ENCODE measurements at places on chromosomes 16 and 17.

DNA sequence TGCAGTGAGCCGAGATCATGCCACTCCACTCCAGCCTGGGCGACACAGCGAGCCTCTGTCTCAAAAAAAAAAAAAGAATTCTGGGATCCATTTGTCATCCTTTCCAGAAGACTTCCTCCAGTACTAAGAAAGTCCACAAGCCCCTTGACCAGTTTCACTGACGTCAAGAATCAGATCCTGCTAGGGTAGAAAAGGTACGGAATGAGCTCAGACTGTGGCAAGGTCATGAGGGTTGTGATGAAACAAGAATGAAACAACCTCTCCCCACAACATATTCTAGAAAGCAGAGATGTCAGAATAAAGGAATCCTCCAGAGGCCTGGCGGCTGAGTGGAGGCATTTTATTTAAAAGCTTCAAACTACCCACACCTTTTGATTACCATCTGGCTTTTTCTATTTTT, 29.9 kb downstream of the TRAF4 start:
- DNase-seq: no peak

GRCh38 chr17:48732688-48733629, 4.4 kb upstream of the HOXB13 start:
- DNase-seq: peak; percentile 52

- no peak for DNase-seq
Observed at GRCh38 chr16:89013111-89013510, 36.1 kb upstream of the CBFA2T3 start.

GRCh38 chr16:80938004-80938878, 68.4 kb downstream of the CMC2 start:
- peak; percentile 53 for DNase-seq

- DNase-seq: no peak
Observed at GRCh38 chr16:48555155-48555554, 54.8 kb downstream of the N4BP1 start.

DNA sequence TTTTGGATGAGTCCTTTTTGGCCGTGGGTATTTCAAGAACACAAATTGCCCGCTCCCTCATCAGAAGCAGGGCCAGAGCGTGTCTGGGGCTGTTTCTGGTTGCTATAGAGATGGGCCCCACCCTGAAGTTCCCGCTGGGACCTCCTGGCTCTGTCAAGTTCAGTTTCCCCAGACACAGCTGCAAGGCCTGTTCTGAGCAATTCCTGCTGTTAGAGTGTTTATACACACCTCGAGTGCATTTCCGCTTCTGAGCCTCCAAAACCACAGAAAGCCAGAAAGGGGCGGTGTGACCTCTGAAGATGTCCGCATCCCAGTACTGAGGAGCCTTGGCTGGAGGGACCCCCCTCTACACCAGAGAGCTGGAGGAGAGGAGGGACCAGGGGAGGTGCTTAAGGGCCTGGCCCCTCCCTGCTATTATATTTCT, 9.3 kb upstream of the WBP2 start:
- no peak for DNase-seq

GRCh38 chr16:63568164-63568563, 1531.9 kb upstream of the CDH8 start:
- DNase-seq: no peak

DNA sequence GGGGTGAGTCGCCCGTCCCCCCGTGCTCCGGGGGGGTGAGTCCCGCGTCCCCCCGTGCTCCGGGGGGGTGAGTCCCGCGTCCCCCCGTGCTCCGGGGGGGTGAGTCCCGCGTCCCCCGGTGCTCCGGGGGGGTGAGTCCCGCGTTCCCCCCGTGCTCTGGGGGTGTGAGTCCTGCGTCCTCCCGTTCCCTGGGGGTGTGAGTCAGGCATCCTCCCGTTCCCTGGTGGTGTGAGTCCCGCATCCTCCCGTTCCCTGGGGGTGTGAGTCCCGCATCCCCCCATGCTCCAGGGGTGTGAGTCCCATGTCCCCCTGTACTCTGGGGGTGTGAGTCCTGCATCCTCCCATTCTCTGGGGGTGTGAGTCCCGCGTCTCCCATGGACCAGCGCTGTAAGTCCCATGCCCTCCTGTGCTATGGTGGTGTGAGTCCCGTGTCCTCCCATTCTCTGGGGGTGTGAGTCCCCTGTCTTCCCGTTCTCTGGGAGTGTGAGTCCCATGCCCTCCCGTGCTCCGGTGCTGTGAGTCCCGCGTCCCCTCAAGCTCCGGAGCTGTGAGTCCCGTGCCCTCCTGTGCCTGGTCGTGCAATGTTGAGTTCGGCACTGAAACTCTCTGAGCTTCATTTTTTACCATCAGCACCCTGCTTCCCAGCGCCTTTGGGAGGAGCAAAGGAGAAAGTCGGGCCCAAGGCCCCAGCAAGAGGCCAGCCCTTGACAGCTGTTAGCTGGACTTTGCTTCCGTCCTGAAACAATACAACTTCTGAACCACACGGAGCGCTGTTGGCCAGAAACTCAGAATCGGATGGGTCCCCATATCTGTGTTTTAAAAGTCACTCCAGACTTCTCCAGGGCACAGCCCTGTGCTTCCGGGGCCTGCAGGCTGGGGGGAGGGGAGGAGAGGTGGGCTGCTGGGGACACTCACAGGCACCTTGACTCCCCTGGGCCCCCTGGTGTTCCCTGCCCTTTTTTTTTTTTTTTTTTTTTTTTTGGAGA, 11.5 kb upstream of the ZC3H18 start:
- DNase-seq: peak; percentile 57

- no peak for DNase-seq
Observed at GRCh38 chr17:67855504-67856324, 30.4 kb downstream of the BPTF start.

DNA sequence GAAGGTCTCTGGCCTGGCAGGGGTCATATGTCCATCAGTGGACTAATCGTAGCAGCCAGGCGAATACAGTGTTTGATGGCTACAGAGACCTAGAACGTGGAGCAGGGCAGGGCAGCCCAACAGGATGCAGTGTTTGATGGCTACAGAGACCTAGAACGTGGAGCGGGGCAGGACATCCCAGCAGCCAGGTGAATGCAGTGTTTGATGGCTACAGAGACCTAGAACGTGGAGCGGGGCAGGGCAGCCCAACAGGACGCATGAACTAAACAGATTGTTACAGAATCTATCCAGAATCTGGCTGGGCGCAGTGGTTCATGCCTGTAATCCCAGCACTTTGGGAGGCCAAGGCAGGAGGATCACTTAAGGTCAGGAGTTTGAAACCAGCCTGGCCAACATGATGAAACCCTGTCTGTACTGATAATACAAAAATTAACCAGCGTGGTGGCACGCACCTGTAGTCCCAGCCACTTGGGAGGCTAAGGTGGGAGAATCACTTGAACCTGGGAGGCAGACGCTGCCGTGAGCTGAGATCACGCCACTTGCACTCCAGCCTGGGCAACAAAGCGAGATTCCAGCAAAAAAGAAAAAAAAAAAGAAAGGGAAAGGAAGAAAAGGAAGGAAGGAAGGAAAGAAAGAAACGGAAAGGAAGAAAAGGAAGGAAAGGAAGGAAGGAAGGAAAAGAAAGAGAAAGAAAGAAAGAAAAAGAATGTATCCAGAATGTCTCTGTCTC, 65.2 kb upstream of the RPH3AL start:
- no peak for DNase-seq

DNA sequence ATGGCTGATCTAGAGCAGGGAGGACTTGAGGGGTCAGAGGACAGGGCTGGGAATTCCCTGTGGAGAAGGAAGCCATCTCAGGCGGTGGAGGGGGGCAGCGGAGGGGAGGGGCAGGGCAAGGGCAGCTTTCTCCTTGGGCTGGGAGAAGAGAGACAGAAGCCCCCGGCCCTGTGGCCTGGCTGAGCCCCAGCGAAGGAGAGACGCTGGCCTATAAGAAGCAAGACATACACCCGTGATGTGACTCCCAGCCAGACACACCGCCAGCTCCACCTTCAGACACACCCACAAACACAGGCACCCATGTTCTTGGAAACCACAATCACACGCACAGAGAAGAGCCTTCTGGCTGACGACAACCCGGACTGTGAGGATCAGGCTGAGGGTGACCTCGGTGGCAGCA, 10.0 kb downstream of the TRPV3 start:
- no peak for DNase-seq

DNA sequence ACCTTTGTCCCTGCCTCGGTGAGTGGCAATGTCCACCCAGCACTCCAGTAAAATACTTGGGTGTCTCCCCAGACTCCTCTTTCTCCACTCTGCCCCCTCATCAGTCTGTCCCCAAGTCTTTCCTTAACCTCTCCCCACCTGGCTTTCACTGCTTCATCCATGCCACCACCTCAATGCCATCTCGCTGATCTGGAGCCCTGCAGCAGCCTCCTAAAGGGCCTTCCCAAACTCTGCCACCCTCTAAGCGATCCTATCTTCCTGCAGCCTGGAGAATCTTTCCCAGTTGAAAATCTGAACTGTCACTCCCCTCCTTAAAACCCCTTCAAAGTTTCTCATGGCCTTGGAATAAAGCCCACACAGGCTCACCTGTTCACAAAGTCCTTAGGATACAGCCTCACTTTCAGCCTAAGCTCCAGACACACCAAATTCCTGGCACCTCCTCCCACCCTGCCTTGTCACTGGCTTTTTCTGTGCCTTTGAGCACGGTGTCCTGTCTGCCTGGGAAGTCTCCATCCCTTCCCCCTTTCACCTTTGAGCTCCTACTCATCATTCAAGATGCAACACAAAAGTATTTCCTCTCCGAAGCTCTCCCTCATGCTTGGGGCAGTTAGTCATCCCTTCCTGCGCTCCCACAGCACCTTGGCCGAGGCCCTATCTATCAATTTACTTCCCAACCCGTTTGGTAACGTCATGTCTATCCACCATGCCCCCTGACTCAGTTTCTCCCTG, 2.8 kb downstream of the WNK4 start:
- DNase-seq: peak; percentile 91

- DNase-seq: no peak
Observed at GRCh38 chr16:87780385-87780989, 14.7 kb upstream of the KLHDC4 start.

DNA sequence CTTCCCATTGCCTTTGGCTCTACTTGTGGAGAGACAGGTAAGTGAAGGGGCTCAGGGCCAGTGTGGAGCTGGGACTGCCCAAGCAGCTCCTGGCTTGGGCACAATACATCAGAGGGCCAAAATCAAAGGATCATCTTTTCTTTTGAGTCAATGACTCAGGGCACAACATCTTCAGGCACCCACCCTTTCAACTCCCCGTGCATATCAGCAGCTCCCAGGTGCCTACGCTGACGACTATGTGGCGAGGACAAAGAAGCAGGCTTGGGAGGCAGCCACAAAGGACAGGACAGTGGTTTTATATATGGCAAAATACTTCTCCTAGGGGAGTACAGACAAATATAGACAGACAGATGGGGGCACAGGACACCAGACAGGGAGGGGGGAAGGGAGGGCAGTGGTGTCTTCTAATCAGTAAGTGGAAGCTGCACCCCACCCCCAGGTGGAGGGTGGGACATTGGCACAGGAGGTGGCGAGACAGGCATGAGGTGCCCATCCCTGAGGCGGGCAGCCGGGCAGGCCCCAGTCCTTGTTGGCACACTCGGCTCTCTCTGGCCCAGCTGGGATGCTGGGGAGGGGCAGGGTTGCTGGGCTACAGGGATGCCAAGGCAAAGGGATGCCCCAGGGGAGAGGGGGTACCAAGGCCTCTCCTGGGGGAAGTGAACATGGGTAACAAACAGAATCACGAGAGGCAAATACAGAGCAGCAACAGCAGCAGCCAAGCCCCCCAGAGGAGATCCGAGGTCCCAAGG, 7.7 kb upstream of the ARL5C start:
- DNase-seq: no peak

DNA sequence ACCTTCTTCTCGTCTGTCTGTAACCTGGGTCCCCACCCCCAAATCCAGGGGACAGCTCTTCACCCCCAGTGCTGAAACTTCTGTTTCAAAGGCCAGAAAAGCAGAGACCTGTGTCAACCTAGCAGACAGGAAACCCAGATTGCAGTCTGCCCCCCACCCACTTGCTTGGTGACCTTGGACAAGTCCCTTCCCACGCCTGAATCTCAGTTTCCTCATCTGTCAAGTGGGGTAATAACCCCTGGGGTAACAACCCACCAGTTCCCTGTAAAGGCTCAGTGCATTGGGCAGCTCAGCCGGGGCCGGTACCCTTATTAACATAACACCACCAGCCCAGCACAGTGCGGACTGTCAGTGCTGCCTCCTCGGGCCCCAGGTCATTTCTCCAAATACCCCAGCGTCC, 1.3 kb downstream of the STX1B start:
- no peak for DNase-seq

- no peak for DNase-seq
Observed at GRCh38 chr17:77374170-77374936, 233.6 kb downstream of the SEC14L1 start.

DNA sequence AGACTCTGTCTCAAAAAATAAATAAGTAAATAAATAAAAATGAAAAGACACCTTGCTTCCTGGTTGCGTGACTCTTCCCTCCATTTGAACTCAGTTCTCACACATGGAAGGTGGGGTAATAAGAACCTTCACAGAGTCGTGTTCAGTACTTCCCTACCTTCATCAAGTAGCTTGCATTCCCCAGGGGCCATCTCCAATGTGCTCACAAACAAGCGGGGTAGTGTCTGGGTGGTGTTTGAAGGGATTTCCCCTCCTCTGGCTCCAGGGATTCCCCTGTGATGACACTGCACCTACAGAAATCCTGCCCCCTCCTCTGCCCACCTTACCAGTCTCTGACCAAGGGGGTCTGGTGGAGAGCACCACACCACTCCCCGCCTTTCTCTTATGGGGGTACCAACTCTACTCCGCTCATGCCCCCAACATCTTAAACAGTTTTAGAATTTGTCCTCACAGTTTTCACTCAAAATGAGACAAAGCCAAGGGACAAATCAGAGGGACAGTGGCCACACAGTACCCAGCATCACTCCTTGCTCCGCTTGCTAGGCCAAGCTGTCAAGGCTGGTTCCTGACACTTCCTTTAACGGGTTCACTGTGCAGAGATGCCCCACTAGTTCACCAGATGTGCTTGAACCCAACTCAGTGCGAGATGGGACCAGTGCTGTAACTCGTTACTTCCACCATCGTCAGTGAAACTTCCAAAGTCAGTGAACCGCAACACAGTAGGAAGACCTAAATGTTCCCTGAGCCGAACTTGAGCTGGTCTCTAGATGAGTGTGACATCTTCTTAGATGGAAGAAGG, 69.1 kb downstream of the COPRS start:
- DNase-seq: no peak

GRCh38 chr17:41061964-41062363, 2.0 kb upstream of the KRTAP2-3 start:
- DNase-seq: peak; percentile 54

DNA sequence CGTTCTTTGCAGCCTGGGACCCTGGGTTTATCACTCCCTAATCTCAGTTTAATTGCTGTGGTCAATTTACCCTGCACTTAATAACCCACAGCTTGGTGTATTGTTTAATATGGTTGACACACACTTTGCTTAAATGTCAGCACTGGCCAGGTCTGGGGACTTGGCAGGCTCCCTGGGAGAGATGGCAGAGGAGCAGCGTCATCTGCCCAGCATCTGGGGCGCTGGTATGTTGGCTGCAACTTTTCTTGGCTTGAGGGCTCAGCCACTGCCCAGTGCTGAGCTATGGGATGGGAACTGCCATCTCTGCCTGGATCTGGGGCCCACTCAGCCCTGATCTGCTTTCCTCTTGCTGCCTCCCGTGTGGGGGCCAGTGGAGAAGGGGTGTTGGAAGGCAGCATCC, 115.7 kb upstream of the IRX3 start:
- DNase-seq: no peak
